ENCODE measurements at places on chromosomes 1 and 21. TPM values are rescaled to one million over a fixed set of nuclear protein-coding genes. Genes with fewer than 3 reads are reported as not detected.

DNA sequence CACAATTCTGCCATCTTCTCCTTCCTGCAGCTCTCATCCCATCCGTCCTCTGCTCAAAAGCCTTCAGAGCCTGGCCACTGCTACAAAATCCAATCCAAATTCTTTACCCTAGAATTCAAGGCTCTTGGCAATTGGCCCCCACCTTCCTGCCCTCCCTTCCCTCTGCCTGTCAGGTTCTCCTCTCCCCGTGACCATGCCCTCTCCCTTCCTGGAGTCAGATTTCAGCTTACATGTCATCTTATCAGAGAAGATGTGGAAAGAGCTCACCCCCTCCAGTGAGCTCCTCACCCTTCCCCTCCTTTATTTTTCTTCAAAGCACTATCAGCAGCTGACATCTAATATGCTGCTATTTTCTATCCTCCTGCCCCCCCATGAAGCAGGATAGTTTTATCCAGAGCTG, 86.9 kb downstream of the GRIK3 start:
- no peak for DNase-seq

GRCh38 chr1:1173793-1174415, at the start of gene TTLL10:
Gene TTLL10 (plus strand): TSS chr1:1173880. CDS start chr1:1179216, 5,336 bp downstream.
- DNase-seq: no peak

GRCh38 chr1:230061801-230062200, 5.2 kb upstream of the GALNT2 start:
- DNase-seq: no peak

- no peak for DNase-seq
Observed at GRCh38 chr1:157141212-157141855, 3.1 kb upstream of the ETV3 start.

GRCh38 chr1:8831340-8831739, 13.9 kb upstream of the RERE start:
- no peak for DNase-seq

- DNase-seq: no peak
Observed at GRCh38 chr21:28832013-28832714, 160.5 kb downstream of the LTN1 start.

- DNase-seq: no peak
Observed at GRCh38 chr1:96756789-96757188, 35.2 kb downstream of the PTBP2 start.

DNA sequence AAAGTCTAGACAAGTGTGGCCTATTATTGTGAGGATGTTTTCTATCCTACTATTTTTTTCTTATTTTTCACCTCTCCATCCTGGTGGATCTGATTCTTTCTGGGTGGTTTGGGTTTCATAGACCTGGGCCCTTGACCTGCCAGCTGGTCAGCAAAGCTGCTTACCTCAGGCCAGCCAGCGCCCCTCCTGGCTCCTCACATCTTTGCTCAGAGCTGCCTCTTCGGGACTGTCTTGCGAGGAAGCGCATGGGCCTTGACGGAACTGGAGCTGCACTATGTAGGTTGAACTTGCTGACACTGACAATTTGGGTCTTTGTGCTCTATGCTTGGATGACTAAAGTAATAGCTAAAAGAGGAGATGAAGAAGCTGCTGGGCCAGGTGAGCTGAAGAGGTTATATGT, 138.5 kb upstream of the SYT6 start:
- no peak for DNase-seq

DNA sequence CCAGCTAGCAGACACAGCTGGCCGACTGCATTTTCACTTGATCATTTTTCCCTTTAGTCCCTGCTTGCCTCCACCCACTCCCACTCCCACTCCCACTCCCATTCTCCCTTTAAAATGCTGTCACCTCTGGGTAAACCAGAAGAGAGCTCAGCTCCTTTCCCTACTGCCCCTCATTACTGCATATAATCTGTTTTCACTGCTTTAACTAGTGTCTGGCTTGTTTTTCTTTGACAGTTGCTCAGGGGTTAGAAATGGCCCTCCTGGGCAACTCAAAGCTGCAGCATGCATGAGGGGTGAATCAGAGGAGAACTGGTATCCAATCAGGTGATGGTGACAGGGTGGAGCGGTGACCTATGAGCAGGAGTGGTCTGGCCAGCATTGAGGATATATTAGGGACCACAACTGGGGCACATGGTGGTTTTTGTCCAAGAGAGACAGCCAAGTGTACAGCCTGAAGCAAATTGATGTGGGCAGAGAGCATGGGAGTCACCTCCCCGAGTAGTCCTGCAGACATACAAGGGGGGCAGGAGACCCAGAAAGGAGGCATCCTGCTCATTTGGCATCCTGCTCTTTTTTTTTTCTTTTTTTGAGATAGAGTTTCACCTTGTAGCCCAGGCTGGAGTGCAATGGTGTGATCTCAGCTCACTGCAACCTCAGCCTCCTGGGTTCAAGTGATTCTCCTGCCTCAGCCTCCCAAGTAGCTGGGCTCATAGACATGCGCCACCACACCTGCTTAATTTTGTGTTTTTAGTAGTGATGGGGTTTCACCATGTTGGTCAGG, 42.6 kb upstream of the SRSF10 start:
- no peak for DNase-seq

GRCh38 chr1:94926126-94926914, 590 bp downstream of the CNN3 start:
- DNase-seq: peak; percentile 74

DNA sequence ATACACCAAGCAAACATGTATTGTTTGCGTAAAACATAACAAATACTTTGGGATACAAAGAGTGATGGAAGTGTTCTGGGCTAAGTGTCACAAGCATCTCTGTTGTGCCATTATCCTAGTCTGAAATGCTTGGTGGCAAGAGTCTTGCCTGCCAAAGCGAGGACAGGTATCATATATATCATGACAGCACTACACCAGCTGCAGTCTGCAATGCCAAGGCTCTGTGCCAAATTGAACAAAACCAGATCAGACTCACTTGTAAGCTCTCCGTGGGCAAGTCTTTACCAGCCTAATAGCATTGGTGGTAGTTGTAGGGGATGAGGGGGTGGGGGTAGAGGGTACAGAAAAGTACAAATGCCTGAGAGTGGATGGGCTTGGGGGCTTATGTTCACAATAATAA, 119.2 kb downstream of the RWDD3 start:
- no peak for DNase-seq

- DNase-seq: no peak
Observed at GRCh38 chr1:225950905-225951497, 10.0 kb upstream of the LEFTY2 start.

GRCh38 chr1:103561643-103562395, 9.6 kb upstream of the AMY2B start:
- no peak for DNase-seq

The ANGPTL1 gene
- total RNA-seq: 2.0 TPM

The SPRR5 gene
- not detected for total RNA-seq

The GJA4 gene
- 3.3 TPM for total RNA-seq

All from frontal cortex (tissue), 4 donors.